ENCODE measurements at places on chromosomes 6 and 20.

- DNase-seq, result no peak
Observed at GRCh38 chr20:8094415-8094818, 37.6 kb upstream of the PLCB1 start.

DNA sequence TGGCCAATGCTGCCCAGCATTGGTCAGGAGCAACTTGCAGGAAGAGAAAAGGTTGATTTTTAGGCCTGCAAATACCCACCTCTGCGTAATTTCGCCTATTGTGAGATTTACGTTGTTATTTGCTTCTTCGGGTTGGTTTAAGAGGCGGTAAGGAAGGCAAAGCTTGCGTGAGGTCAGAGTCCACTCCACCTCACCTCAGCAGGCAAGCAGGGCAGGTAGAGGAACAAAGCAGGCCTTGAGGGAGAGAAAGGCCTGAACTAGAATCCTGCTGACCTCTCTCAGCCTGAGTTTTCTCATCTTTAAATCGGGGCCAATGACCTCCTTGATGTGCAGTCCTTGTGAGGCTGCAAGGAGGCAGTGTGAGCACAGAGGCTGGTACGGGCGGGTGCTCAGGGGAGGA lies 239.1 kb downstream of the CDC5L start:
- no peak for DNase-seq

- DNase-seq, result no peak
Observed at GRCh38 chr6:159066483-159066882, 21.7 kb upstream of the TAGAP start.

- DNase-seq, result no peak
Observed at GRCh38 chr6:119012521-119012920, 65.9 kb downstream of the FAM184A start.
